ENCODE measurements at places on chromosomes 5 and 9. TPM values are rescaled to one million over a fixed set of nuclear protein-coding genes. Genes with fewer than 3 reads are reported as not detected.

GRCh38 chr9:20408513-20408912 is 213.8 kb downstream of the MLLT3 start:
- DNase-seq = no peak

GRCh38 chr9:88781628-88782391 is 209.5 kb upstream of the S1PR3 start:
- DNase-seq = no peak

GRCh38 chr5:180330270-180330648 is 22.9 kb downstream of the GFPT2 start:
- DNase-seq = no peak

RNF145 gene
- 179 TPM for total RNA-seq

GRCh38 chr5:135864503-135865435 is 30.3 kb downstream of the SLC25A48 start:
- no peak for DNase-seq

CORO2A gene
- total RNA-seq = 1.3 TPM

GRCh38 chr5:8756498-8757084 is 789.3 kb downstream of the SEMA5A start:
- DNase-seq = no peak

RAB14 gene
- 69.3 TPM for total RNA-seq

GRCh38 chr5:3276896-3277295 is 318.7 kb upstream of the IRX1 start:
- no peak for DNase-seq

GRCh38 chr9:133991214-133991921 is 756 bp downstream of the VAV2 start:
- no peak for DNase-seq

DNA sequence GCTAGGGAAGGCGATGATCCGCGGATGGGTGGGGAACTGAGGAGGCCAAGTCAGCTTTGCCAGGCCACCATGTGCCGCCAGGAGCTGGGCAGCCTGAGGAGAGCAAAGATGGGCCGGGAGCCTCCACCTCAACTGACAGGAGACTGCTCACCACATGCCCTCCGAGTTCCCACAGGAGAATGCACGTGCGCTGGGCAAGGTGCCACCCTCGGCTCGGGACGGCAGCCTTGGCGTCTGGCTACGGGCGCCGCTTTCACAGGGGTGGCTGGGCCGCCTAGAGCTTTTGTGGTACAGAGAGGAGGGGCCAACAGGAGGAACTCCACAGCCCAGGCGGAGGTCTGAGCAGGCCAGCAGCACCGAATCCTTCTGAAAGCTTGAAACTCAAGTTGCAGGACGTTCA is 5.3 kb upstream of the TBC1D9B start:
- DNase-seq = no peak

GRCh38 chr9:21853414-21853813 is 51.0 kb downstream of the MTAP start:
- no peak for DNase-seq

GRCh38 chr5:135063511-135064234 is 29.6 kb upstream of the PITX1 start:
- no peak for DNase-seq

DNA sequence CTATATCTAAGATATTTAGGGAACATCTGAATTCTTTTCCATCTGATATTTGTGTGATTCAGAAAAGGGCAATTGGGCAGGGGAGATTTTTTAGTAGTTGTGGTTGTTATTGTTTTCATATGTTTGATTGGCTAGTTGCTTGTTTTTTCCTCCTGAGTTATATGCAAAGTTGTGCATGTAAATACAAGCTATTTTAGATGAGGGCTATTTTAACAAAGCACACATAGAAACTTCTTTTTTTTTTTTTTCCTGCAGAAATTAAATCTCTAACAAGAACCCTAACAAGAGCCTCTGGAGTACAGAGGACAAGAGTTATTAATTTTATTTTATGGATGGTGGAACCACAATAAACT is 559.1 kb downstream of the CETN3 start:
- DNase-seq = no peak

- DNase-seq = no peak
These were observed 14.2 kb downstream of the AHRR start for GRCh38 chr5:335740-336038.

CENPK gene
- 81.0 TPM for total RNA-seq

DNA sequence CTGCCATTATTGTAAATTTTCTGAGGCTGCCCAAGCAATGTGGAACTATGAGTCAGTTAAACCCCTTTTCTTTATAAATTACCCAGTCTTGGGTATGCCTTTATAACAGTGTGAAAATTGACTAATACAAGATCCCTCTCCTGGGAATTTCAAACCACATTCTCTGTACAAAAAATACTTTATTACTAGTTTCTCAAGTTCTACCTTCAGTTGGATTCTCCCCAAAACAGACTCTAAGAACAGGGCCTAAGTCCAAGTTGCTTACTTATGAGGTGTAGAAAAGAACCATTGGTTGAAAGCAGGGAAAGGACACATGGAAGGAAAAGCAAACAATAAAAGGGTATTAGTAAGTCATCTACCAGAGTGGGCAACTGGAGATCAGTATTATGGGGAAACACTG is 343.2 kb downstream of the TMEM232 start:
- no peak for DNase-seq

DNA sequence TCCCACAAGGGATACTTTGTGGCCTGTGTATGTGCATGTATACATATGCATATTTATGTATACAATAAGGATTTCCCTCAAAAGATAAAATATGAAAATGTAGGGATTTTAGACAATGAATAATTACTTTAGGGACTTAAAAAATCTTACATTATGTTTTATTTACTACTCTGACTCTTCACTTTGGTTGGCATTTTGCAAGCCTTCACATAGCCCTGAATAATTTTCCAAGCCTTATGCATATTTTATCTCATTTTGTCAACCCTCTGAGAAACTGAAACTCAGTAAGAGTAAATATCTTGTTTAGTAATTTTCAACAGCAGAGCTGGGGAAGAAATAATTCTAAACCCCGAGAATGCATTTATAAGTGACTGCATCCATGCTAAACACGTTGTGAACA is 153.0 kb upstream of the SLC24A2 start:
- no peak for DNase-seq

DNA sequence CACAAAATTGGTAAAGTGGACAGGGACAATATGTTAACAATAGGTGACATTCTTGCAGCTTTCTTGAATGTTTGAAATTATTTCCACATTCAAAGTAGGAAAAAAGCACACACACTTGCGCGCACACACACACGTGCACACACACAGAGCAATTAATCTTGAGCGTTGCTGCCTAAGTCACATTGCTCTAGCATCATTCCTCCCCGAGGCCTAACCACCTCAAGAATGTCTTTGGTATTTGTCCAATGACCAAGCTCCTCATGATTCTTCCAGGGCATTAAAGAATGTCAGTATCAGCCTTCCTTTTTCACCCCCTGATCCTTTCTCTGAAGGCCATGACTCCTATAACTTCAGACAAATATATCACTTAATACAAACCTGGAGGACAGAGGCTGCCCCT is 198.1 kb downstream of the NPR3 start:
- no peak for DNase-seq

- no peak for DNase-seq
These were observed 26.4 kb downstream of the FGF18 start for GRCh38 chr5:171445644-171446516.

DIRAS2 gene
- not detected for total RNA-seq

GRCh38 chr5:154970759-154971158 is 29.9 kb downstream of the MRPL22 start:
- DNase-seq = no peak

PCDHGA8 gene
- total RNA-seq = 0.03 TPM

- no peak for DNase-seq
These were observed 127.7 kb downstream of the NR3C1 start for GRCh38 chr5:143275512-143276363.

GRCh38 chr5:132176987-132177386 is 50.7 kb downstream of the P4HA2 start:
- DNase-seq = no peak

FBP1 gene
- 0.39 TPM for total RNA-seq

DNA sequence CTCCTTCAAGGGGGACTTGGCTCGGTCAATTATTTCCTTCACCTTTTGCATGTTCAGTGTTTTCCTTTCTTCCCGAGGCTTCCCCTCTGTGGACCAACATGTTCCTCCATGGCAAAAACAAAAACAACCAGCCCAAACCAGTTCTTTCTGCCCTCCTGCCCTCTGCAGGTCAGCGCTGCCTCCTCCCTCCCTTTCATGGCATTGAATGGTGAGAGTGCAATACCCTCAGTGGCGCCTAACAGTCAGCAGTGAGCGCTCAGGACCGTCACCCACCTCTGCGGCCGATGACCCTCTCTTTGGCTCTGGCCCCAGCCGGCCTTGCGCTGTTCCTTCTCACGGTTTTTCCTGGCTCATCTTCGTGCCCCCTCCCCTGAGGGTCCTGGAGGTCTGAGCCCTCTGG is 34.4 kb upstream of the GNE start:
- no peak for DNase-seq

DNA sequence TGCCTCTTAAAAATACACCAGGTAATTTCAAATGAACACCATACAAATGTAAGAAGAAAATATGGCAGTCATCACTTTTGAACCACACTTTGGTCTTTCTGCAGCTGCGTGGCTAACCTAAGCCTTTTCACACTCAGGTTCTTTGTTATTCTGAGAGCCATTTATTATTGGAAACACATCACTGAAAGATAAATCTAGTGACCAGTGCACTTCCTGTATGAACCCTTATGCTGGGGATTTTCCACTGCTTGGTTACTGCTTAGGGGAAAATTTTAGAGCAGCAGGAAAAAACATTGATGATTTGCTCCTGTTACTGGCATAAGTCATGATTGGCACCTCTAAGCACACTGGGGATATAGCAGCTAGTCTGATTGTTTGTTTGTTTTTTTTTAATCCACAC is 58.6 kb upstream of the RANBP3L start:
- no peak for DNase-seq

PCDH12 gene
- 2.2 TPM for total RNA-seq

FRMD3 gene
- total RNA-seq = 0.37 TPM

DNA sequence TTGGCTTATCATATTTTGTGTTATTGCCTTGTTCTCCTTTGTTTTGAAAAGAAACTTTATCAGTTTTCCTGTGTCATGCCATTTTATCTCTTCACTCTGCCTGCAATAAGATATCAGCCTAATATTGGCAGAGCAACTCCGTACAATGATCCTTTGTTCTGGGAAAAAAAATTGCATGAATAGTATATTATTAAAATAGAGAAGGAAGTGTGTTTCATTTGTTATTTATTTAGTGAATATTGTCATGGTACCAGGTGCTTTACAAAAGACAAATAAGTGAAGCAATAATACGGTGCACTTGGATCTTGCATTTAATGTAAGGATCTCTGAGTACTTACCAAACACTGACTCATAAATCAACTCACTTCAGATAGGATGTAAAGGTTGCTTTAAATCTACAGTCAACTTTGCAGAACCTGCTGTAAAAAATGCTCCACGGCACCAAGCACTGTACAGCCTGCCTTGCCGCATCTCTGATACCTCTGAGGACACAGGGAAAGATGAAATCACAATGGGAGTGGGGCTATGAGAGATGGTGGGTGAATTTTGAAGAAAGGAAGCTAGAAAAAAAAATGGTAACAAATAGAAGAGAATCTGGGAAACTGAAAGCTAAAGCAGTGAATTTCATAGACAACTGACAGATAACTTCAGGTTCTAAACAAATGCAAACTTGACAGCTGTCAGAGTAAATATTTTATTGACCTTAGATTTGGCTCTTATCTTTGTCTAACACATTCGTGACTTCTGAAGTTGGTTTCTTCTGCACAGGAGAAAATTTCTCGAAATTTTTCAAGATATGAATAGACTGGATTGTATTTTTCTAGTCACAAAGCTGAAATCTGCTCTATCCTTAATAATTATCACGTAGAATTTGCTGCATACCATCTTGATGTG is 232.1 kb downstream of the ENC1 start:
- DNase-seq = no peak

CDK9 gene
- 105 TPM for total RNA-seq

DNA sequence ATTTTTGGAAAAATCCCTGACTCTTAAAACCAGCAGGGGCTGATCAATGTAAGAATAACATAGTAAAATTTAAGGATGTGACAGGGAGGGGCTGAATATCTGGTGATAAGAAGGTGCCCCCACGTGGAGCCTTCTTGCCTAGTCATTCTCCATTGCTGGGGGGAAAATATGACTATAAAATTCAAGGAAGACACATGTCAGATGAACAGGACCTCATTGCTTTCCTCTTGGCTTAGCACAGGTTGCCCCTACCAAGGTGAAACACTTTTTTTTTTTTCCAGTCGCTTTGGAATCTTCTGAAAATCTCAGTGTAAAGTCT is 310.9 kb downstream of the EFNA5 start:
- DNase-seq = no peak

ZBTB26 gene
- 9.9 TPM for total RNA-seq

DNA sequence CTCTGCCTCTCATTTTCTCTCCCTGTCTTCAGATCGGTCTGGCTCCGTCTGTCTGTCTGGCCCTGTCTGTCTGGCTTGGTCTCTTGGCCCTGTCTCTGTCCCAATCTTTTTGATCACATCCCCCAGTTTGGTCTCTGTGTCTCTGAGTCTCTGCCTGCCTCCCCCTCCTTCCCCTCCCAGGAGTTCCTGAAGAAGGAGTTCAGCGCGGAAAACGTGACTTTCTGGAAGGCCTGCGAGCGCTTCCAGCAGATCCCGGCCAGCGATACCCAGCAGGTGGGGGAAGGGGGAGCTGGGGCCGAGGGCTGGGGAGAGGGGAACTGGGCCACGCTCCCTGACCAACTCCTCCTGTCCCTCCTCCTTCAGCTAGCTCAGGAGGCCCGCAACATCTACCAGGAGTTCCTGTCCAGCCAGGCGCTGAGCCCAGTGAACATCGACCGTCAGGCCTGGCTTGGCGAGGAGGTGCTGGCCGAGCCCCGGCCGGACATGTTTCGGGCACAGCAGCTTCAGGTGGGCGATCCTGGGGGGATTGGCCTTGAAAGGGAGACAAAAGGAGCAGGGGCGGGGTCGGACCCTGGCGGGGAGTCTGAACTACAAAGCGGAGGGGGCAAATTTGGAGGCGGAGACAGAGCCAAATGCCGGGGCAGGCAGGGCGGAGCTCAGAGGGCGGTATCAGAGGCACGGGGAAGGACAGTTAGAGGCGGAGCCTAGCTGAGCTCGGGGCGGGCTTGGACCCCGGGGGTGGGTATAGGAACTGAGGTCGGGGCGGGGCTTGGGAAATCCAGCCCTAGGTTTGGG is 9.0 kb downstream of the RGS14 start:
- no peak for DNase-seq

SLIT3 gene
- 0.20 TPM for total RNA-seq
